ENCODE measurements at places on chromosomes 6 and 20. TPM values are rescaled to one million over a fixed set of nuclear protein-coding genes. Genes with fewer than 3 reads are reported as not detected.

GRCh38 chr20:41373931-41374920, 7.6 kb upstream of the EMILIN3 start:
- H3K4me3 ChIP-seq: no peak overlapping the region
- H3K27me3 ChIP-seq: peaks cover 46% of the 10 kb centered on the region
- H3K36me3 ChIP-seq: peaks cover 4% of the 10 kb centered on the region
- no peak for DNase-seq
- H3K27ac ChIP-seq: no peak overlapping the region

DNA sequence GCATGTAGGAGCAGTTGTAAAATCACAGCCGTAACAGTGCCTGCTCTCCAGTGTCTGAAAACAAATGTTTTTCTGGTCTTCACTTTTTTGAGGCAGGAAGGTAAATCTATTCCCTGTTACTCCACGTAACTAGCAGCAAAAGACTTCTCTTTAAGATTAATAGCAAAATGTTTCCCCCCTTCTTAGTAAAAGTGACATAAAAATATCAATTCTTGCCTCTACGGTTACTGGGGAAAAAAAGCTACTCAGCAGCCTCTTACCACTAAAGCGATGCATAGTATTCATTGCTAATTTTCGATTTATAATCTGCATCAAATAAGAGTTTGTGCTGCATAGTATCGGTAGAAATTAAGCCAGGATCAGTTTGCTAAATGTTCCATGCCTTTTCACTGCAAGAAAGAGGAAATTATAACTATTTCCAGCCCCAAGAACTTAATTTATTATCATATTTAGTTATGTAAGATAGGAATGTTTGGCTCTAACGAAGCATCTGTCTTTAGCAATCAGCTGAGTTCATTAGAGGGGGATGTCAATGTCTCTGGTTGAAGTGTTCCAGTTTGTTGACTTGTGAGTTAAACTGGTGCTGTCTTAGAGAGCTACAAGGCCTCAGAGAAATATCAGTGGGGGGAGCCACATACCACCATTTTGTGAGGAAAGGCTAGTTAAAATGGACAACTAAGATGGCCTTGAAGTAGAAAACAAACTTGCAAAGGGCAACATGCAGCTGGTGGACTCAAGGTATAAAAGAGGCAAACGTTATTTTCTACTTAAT, 617 bp upstream of the TSPYL1 start:
- DNase-seq: no peak
- peak overlapping the region; percentile 97 for H3K4me3 ChIP-seq
- H3K27me3 ChIP-seq: no peaks in the 10 kb centered on the region
- peaks cover 23% of the 10 kb centered on the region for H3K36me3 ChIP-seq
- peak overlapping the region; percentile 99 for H3K27ac ChIP-seq

- no peak overlapping the region for H3K4me3 ChIP-seq
- H3K27ac ChIP-seq: no peak overlapping the region
- H3K4me1 ChIP-seq: no peaks in the 10 kb centered on the region
- DNase-seq: no peak
Observed at GRCh38 chr6:1587546-1587945, 22.2 kb upstream of the FOXC1 start.

DNA sequence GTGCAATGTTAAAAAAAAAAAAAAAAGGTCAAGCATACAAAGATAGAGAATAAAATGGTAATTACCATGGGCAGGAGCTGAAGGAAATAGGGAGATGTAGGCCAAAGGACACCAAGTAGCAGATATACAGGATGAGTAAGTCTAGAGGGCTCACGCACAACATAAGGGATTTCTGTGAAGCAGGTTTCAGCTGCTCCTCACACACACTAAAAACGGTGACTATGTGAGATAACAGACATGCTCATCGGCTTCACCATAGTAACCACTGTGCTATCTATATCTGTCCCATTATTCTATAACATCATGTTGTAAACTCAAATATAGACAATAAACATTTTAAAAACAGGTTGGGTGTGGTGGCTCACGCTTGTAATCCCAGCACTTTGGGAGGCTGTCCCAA, 11.6 kb downstream of the SNHG17 start:
- no peaks in the 10 kb centered on the region for H3K27me3 ChIP-seq
- peaks cover 34% of the 10 kb centered on the region for H3K36me3 ChIP-seq
- no peak for DNase-seq
- no peak overlapping the region for H3K27ac ChIP-seq
- no peak overlapping the region for H3K4me3 ChIP-seq

DNA sequence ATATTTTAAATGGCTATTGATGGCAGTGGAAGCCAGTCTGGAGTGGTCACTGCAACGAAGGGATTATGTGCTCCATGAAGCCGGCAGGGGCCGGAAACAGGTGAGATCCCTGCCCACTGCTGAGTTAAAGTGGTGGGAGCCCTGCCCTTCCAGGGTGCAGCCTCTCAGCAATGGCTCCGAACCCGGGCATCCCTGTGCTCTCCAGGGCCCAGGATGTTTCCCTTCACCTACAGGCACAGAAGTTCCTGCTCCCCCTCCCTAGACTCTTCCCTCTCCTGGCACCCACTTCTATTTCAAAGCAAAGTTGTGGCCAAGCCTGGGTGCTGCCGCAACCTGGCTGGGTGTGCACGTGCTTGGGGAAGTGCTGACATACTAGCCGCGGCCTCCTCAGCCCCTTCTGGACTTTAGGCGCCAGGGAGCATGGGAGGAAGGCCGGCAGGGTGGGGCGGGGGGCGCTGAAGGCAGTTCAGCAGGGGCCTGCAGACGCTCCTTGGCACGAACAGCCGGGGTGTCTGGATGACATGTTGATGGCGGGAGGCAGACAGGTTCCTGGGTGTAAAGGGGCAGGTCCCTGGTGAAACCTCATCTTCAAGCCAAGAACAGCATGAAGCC, 452.3 kb downstream of the HTR1B start:
- no peaks in the 10 kb centered on the region for H3K27me3 ChIP-seq
- no peak overlapping the region for H3K27ac ChIP-seq
- DNase-seq: no peak
- H3K36me3 ChIP-seq: no peaks in the 10 kb centered on the region
- H3K4me1 ChIP-seq: no peaks in the 10 kb centered on the region

BANF2 gene
- total RNA-seq: not detected

RBPJL gene
- not detected for total RNA-seq

GRCh38 chr20:9408422-9409300, 105.7 kb upstream of the LAMP5 start:
- H3K27me3 ChIP-seq: no peaks in the 10 kb centered on the region
- no peak for DNase-seq
- H3K27ac ChIP-seq: no peak overlapping the region
- H3K4me3 ChIP-seq: no peak overlapping the region

GRCh38 chr6:150683320-150683719, 83.6 kb downstream of the PLEKHG1 start:
- H3K4me3 ChIP-seq: no peak overlapping the region
- H3K27me3 ChIP-seq: peaks cover 2% of the 10 kb centered on the region
- H3K27ac ChIP-seq: no peak overlapping the region
- DNase-seq: no peak
- no peaks in the 10 kb centered on the region for H3K36me3 ChIP-seq
- peaks cover 2% of the 10 kb centered on the region for H3K4me1 ChIP-seq

MEI4 gene
- total RNA-seq: not detected

DNA sequence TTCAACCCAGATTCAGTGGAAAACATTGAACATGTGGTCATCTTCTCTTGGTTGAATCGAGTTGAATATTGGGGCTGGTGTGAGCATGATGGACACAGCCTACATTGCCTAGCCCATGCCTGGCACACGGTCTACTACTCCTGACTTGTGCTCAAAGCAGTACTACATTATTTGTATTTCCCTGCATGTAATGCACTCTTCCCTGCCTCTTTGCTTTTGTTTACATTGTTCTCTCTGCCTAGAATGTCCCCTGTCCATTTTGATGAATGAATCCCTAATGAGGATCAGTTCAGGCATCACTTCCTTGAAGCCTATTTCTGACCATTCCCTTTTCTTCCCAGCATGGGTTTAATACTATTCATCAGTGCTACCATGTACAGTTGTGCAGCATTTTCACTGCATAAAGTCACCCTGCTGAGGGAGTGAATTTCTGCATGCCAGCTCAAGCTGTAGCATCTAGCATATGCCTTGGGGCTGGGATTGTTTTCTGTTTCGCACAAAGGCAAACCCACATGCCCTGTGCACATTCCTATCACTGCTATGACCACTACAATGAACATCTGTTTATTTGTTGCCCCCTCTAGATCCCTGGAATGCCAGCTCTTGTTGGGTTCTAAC, 75.3 kb upstream of the CCN6 start:
- H3K27ac ChIP-seq: no peak overlapping the region
- peaks cover 2% of the 10 kb centered on the region for H3K36me3 ChIP-seq
- H3K4me3 ChIP-seq: no peak overlapping the region
- H3K4me1 ChIP-seq: peaks cover 36% of the 10 kb centered on the region

- no peak for DNase-seq
- H3K27ac ChIP-seq: no peak overlapping the region
- peaks cover 5% of the 10 kb centered on the region for H3K4me1 ChIP-seq
- H3K4me3 ChIP-seq: no peak overlapping the region
- H3K27me3 ChIP-seq: peaks cover 73% of the 10 kb centered on the region
Observed at GRCh38 chr6:1622851-1623768, 13.4 kb downstream of the FOXC1 start.

DNA sequence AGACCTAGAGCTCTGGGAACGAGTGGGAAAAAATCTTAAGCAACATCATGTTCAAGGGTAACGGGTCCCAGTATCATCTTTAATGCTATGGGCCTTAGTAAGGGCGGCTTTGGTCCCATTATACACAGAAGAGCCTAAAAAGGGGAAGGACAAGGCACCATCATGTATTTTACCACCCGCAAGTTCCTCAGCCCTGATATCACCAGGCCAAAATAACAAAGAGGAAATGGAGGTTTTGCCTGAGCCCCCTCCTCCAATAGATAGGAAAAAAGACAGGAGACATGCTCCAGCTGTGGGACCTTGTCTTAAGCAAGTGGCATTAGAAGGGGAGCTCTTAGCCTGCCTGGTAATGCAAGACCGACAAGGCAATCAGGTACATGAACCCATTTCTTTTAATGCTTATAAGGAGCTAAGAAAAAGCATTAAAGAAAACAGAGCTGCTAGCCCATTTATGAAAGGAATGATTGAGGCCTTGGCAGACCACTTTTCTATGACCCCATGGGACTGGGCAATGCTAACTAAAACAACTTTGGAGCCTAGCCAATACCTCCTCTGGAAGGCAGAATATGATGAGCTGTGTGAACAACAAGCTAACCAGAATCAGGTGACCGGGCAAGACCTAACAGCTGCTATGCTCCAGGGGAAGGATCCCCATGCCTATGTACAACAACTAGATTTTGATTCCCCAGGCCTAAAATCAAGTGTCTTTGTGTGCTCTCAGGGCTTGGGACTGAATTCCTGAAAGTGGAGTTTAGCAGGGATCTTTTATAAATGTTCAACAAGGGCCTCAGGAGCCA, 23.2 kb downstream of the HLA-DPA1 start:
- H3K36me3 ChIP-seq: no peaks in the 10 kb centered on the region
- no peak for DNase-seq
- H3K4me1 ChIP-seq: no peaks in the 10 kb centered on the region

DNA sequence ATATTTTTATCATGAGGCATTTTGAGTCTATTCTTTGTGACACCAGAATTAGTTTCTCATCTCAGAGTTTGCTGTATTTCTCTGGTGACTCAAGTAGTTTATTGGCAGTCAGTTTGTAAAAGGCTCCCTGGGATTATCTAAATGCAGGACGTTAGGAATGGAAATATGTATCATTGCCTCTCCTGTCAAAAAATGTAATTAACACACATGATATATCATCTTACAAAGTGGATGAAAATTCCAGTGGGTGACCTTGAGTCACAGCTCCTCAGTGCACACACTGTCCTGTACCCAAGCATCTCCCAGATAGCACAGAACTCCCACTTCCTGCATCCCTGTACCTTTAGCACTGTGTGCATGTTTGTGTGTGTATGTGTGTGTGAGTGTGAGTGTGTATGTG, 258.6 kb downstream of the LAMA2 start:
- peaks cover 2% of the 10 kb centered on the region for H3K27me3 ChIP-seq
- H3K4me3 ChIP-seq: no peak overlapping the region
- H3K4me1 ChIP-seq: no peaks in the 10 kb centered on the region
- H3K27ac ChIP-seq: no peak overlapping the region

NRSN1 gene
- total RNA-seq: not detected

DNA sequence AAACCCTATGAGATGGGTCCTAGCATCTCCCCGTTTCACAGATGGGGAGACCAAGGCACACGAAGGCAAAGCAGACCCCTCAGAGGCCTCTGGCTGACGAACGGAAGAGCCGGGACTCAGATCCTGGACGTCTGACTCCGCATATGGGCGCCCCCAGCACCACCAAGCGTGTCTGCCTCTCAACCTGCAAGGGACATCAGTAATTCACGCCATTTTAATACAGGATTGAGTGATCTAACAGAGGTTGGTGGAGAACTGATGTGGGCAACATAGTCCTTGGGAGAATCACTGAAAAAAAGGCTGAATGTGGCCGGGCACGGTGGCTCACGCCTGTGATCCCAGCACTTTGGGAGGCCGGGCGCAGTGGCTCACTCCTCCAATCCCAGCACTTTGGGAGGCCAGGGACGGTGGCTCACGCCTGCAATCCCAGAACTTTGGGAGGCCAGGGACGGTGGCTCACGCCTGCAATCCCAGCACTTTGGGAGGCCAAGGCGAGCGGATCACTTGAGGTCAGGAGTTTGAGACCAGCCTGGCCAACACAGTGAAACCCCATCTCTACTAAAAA, 206.6 kb downstream of the DLL1 start:
- H3K4me1 ChIP-seq: peaks cover 28% of the 10 kb centered on the region
- no peak overlapping the region for H3K27ac ChIP-seq
- no peak for DNase-seq
- H3K4me3 ChIP-seq: no peak overlapping the region
- peaks cover 3% of the 10 kb centered on the region for H3K36me3 ChIP-seq

DNA sequence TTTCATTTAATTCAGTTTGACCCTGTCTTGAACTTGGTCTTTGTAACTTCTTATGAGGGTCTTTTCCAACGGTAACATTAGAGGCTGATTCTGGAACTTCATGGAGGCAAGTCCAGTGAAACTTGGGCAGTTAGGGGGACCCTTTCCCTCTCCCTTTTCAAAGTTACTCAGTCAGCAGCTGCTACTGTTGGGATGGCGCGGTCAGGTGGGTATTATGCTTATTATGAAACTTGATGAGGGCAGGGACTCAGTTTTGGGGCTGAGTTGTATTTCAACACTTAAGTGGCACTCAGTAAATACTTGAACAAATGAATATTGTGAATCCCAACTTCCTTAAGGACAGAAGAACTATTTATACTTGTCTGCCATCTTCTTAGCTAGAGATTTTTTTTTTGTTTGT, 20.8 kb downstream of the TOP1 start:
- peak overlapping the region; percentile 96 for H3K27ac ChIP-seq
- no peak for DNase-seq
- peak overlapping the region; percentile 87 for H3K4me3 ChIP-seq
- peaks cover 73% of the 10 kb centered on the region for H3K4me1 ChIP-seq
- H3K27me3 ChIP-seq: no peaks in the 10 kb centered on the region
- peaks cover 32% of the 10 kb centered on the region for H3K36me3 ChIP-seq

- H3K4me1 ChIP-seq: peaks cover 5% of the 10 kb centered on the region
- no peaks in the 10 kb centered on the region for H3K36me3 ChIP-seq
- no peak overlapping the region for H3K27ac ChIP-seq
Observed at GRCh38 chr6:13527671-13528056, 40.3 kb upstream of the GFOD1 start.

GRCh38 chr6:125304970-125305660, 3.3 kb upstream of the HDDC2 start:
- H3K36me3 ChIP-seq: peaks cover 9% of the 10 kb centered on the region
- H3K27ac ChIP-seq: no peak overlapping the region
- peaks cover 26% of the 10 kb centered on the region for H3K27me3 ChIP-seq
- DNase-seq: no peak
- peaks cover 34% of the 10 kb centered on the region for H3K4me1 ChIP-seq

GRCh38 chr6:10419749-10420545, 5.1 kb upstream of the TFAP2A start:
- H3K27me3 ChIP-seq: peaks cover 95% of the 10 kb centered on the region
- peaks cover 11% of the 10 kb centered on the region for H3K4me1 ChIP-seq
- H3K27ac ChIP-seq: peak overlapping the region; percentile 48

BCAS1 gene
- not detected for total RNA-seq
